MM.1S (cell line): ENCODE measurements at places on chromosomes 5 and 9.

- no peak for DNase-seq
- H3K27ac ChIP-seq: no peak overlapping the region
- peaks cover 42% of the 10 kb centered on the region for H3K4me1 ChIP-seq
- H3K36me3 ChIP-seq: no peaks in the 10 kb centered on the region
- no peaks in the 10 kb centered on the region for H3K27me3 ChIP-seq
Measured at GRCh38 chr9:22100626-22101025, 91.5 kb upstream of the CDKN2B start.

DNA sequence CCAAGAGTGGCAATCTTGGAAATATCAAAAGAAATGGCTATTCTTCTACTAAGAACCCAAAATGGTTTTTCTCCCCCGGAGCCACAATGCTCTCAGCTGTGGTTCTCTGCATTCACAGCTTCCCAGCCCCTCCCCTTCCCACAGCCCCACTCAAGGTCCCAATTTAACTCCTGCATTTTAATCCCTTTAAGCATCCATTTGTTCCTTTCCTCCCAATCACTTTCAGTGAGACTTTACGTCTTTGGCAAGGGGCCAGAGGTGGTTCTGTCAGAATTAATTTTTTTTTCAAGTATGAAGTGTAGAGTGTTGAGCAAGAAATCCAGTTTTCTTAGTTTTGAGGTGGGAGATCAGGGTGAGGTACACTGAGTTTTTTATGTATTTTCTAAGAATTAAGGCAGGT, 256.9 kb downstream of the GLIS3 start:
- no peaks in the 10 kb centered on the region for H3K4me1 ChIP-seq
- H3K36me3 ChIP-seq: no peaks in the 10 kb centered on the region

DNA sequence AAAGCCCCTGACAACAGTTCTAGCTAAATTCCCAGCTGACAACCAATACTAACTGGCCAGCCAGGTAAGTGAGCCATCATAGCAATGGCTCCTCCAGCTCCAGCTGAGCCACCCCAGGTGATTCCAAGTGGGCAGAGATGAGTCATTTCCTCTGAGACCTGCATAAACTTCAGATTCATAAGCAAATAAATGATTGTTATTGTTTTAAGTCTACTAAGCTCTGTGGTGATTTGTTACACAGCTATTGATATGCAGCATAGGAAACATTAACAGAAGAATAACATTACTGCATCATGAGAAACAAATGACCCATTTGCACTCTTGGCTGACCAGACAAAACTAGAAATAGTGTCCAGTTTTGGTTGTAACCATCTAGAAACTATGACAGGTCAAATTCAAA, 60.3 kb downstream of the TTC39B start:
- no peak overlapping the region for H3K27ac ChIP-seq
- H3K4me1 ChIP-seq: no peaks in the 10 kb centered on the region
- H3K27me3 ChIP-seq: no peaks in the 10 kb centered on the region
- DNase-seq: no peak
- no peak overlapping the region for H3K4me3 ChIP-seq
- no peaks in the 10 kb centered on the region for H3K36me3 ChIP-seq

DNA sequence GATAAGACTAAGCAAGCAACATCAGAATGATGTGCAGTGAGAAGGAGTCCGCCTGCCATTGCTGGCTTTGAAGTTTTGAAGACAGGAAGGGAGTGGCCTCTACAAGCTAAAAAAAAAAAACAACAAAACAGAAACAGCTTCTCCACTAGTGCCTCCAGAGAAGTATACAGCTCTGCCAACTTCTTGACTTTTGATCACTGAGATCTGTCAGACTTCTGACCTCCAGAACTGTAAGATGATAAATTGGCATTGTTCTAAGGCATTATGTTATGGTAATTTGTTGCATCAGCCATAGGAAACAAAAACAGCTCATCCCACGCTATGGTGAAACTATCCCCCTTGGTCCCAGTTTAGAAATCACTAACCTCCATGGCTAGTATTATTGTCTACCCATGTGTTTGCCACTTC, 131.0 kb upstream of the VCAN start:
- H3K4me1 ChIP-seq: no peaks in the 10 kb centered on the region
- H3K36me3 ChIP-seq: no peaks in the 10 kb centered on the region
- H3K27me3 ChIP-seq: no peaks in the 10 kb centered on the region
- no peak overlapping the region for H3K27ac ChIP-seq

DNA sequence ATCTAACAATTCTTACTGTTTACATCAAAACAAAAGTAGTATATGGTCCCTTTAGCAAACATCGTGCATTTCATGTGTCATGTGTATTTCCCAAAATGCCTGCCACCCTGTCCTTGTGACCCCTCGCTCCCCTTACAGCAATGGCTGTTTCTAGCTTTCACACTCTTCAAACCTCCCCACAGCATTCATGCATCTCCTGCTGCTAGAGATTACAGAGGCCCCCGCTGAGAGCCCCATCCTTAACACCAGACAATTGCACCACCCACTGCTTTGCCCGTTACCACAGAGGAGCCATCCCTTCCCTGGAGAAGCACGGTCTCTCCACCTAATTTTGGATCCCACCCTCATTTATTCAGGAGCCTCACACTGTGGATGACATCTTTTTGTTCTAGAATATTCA, 149.7 kb upstream of the IRX4 start:
- H3K27ac ChIP-seq: no peak overlapping the region
- no peaks in the 10 kb centered on the region for H3K4me1 ChIP-seq
- no peak overlapping the region for H3K4me3 ChIP-seq
- DNase-seq: no peak

DNA sequence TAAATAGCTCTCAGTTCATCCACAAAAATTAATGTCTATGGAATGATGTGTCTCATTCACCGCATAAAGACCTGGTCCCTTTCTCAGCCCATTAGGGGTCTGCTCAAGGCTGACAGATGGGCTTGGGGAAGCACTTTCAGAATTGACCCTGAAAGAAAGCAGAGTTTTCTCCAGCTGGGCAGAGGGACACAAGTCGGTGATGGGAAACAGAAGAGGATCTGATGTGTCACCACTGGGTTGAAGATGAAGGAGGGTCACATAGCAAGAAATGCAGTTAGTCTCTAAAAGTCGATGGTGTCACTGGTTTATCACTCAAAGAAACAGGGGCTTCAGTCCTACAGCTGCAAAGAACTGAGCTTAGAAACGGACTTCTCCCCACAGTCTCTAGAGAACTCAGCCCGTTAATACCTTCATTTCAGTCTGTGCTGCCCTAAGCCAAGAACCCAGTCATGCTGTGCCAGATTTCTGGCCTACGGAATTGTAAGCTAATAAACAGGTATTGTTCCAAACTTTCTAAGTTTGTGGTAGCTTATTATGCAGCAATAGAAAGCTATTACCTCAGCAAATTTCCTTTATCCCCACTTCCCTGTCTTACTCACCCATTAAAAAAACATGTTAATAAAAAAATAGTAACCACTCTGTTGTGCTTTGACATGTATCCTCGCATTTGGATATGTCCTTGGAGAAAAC, 64.6 kb downstream of the ADAMTS12 start:
- no peaks in the 10 kb centered on the region for H3K27me3 ChIP-seq
- no peak overlapping the region for H3K27ac ChIP-seq
- no peak for DNase-seq

- H3K4me1 ChIP-seq: no peaks in the 10 kb centered on the region
- no peak for DNase-seq
- no peaks in the 10 kb centered on the region for H3K36me3 ChIP-seq
- H3K27me3 ChIP-seq: no peaks in the 10 kb centered on the region
- H3K4me3 ChIP-seq: no peak overlapping the region
Measured at GRCh38 chr5:17413691-17414090, 84.3 kb upstream of the TAF11L2 start.

- H3K27ac ChIP-seq: no peak overlapping the region
- H3K4me1 ChIP-seq: no peaks in the 10 kb centered on the region
- DNase-seq: no peak
Measured at GRCh38 chr5:81405126-81405891, 11.4 kb upstream of the ACOT12 start.

DNA sequence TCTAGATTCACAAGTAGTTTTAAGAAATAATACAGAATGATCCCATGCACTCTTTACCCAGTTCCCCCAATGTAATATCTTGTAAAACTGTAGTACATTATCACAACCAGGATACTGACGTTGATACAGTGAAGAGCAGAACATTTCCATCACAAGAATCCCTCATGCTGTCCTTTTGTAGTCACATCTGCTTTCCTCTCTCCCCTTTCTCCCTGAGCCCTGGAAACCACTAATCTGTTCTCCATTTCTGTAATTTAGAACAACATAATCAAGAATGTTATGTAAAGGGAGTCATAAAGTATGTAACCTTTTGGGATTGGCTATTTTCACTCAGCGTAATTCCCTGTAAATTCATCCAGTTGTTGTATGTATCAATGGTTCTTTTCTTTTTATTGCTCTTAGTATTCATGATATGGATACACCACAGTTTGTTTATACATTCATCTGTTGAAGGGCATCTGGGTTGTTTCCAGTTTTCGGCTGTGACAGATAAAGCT, 61.1 kb downstream of the ERCC6L2 start:
- H3K27me3 ChIP-seq: no peaks in the 10 kb centered on the region
- no peaks in the 10 kb centered on the region for H3K4me1 ChIP-seq
- no peak overlapping the region for H3K4me3 ChIP-seq
- DNase-seq: no peak

GRCh38 chr5:141373673-141374317, at the start of gene PCDHGA6:
Gene PCDHGA6 (plus strand): TSS chr5:141373891. CDS start chr5:141374084, 193 bp downstream.
- peak; percentile 51 for DNase-seq
- H3K36me3 ChIP-seq: no peaks in the 10 kb centered on the region
- H3K27me3 ChIP-seq: 0 out of 2 replicates have a peak, but pooled peaks cover 3% of the 10 kb centered on the region
- H3K4me1 ChIP-seq: no peaks in the 10 kb centered on the region
- H3K27ac ChIP-seq: no peak within 1 kb of the TSS
- H3K4me3 ChIP-seq: no peak within 1 kb of the TSS

DNA sequence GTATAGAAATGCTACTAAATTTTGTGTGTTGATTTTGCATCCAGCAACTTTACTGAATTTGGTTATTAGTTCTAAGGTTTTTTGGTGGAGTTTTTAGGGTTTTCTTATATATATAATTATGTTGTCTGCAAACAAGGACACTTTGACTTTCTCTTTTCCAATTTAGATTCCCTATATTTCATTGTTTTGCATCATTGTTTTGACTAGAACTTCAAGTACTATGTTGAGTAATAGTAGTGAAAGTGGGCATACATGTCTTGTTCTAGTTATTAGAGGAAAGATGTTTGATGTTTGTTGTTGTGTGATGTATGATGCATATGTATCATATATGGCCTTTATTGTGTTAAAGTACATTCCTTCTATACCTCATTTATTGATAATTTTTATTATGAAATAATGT, 362.3 kb upstream of the PRR16 start:
- no peaks in the 10 kb centered on the region for H3K27me3 ChIP-seq
- no peak overlapping the region for H3K4me3 ChIP-seq
- no peaks in the 10 kb centered on the region for H3K36me3 ChIP-seq
- no peaks in the 10 kb centered on the region for H3K4me1 ChIP-seq
- no peak overlapping the region for H3K27ac ChIP-seq
- no peak for DNase-seq

- no peak for DNase-seq
- H3K4me1 ChIP-seq: no peaks in the 10 kb centered on the region
- no peak overlapping the region for H3K4me3 ChIP-seq
- H3K36me3 ChIP-seq: no peaks in the 10 kb centered on the region
- H3K27me3 ChIP-seq: no peaks in the 10 kb centered on the region
Measured at GRCh38 chr9:108534741-108535140, 321.0 kb downstream of the ACTL7B start.
